ENCODE measurements at places on chromosomes 6 and 20.
A peak's percentile ranks its signal among the peaks of the same experiment; 100 is the strongest.

- DNase-seq = no peak
Measured at GRCh38 chr6:168417679-168418557, 23.1 kb upstream of the SMOC2 start.

- DNase-seq = no peak
Measured at GRCh38 chr20:37229357-37229756, 32.3 kb downstream of the GHRH start.

DNA sequence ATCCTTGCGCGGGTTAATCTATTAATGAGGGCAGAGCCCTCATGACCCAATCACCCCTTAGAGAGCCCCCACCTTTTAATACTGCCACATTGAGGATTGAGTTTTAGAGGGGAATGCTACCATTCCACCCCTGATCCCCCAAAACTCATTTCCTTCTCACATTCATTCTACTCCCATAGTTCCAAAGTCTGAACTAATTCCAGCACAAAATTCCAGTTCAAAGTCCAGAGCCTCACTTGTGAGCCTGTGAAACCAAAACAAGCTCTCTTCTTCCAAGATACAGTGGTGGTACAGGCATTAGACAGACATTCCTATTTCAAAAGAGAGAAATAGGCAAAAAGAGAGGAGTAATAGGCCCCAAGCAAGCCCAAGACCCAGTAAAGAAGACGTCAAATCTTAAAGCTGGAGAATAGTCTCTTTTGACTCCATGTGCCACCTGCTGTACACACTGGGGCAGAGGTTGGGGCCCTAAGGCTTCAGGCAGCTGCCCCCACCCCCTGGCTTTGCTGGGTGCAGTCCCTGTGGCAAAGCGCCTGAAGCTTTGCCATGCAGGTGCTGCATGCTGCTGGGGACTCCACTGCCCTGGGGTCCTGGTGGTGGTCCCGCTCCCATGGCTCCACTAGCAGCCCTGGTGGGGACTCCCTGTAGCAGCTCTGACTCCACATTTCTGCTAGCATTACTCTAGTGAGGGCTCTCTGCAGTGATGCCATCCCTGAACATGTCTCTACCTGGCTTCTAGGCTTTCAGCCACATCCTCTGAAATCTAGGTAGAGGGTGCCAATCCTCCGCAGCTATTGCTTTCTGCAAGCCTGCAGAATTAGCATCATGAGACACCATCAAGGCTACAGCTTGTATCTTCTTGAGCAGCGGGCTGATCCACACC lies 41.3 kb downstream of the RSPH3 start:
- peak; percentile 38 for DNase-seq

DNA sequence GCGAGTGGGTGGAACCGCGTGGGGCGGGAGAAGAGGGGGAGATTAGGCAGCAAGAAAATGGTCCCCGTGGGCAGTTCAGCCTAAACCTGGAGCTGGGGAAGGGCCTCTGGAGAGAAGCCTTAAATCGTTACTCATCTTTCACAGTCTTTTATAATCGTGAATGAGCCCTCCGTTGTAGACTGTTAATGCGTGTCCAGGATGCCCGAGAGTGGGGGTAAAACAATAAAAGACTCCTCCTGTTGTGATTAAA lies 11.0 kb upstream of the ELOVL5 start:
- no peak for DNase-seq

DNA sequence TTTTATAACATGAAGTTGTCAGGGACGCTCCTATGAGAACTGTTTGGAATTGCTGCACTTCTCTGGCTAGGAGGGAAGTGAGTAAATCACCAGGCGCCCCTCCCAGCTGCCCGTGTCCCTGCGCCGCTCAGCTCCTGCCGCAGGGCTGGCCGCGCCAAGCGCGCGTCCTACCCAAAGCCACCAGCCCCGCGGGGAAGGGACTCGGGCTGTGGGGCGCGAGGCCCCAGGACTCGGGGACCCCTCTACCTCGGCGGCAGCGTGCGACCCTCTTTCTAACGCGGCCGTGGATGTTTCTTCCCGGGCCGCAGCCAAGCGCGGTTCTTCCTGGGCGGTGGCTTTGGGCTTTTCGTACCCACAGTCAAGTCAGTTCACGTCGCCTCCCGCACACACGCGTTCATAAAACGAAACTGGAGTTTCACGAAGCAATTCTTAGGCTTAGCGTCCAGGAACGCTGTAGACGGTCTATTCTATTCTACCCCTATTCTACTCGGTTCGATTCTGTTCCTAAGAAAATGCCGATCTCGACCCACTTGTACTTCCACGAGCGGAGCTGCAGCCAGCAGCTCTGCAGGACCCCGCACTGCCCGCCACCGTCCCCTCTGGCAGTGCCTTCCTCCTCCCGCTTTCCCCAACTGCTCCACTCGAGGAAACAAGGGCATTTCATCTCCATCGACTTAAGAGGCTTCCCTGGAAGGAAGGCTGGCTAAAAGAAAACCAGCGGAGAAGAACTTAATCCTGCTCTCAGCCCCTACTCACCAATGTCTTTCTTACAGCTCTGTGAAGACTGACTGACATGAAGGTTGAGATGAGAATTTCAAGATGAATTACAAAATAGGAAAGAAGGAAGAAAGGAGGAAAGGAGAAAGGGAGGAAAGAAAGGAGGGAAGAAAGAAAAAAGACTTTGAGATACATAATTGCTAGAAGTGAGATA lies 15.4 kb downstream of the FOXC1 start:
- no peak for DNase-seq

DNA sequence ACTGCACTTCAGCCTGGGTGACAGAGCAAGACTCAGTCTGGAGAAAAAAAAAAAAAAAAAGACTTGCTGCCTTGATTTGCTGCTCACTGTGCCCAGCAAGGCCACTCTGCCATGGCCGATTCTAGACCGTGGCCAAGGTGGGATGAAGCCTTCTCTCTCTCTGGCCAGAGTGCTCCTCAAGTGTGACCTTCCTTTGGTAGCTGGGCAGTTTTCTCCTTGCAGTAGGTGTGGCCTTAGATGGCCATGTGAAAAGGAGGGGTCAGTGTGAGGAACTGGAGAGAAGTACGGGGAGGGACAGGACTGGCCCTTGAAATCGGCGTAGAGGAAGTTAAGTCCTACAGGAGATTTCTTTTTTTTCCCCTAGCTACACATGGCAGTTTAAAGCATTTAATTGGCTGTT lies 272.0 kb downstream of the ARID1B start:
- DNase-seq = no peak

- no peak for DNase-seq
Measured at GRCh38 chr6:138293428-138294395, 75.4 kb upstream of the PBOV1 start.

GRCh38 chr20:56392881-56393482 lies 537 bp downstream of the CSTF1 start:
- no peak for DNase-seq

DNA sequence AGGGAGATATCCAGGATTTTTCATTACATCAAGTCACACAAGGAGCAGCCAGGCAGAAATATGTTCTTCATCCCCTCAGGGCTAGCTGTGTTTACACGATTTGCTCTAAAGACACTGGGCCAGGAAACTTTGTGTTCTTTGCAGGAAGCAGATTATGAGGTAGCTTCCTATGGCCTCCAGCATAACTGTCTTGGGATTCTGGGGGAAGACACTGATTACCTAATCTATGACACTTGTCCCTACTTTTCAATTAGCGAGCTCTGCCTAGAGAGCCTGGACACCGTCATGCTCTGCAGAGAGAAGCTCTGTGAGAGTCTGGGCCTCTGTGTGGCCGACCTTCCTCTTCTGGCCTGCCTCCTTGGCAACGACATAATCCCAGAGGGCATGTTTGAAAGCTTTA lies 11.2 kb downstream of the FAM120B start:
- DNase-seq = no peak

- no peak for DNase-seq
Measured at GRCh38 chr6:128723667-128724066, 159.3 kb upstream of the LAMA2 start.

DNA sequence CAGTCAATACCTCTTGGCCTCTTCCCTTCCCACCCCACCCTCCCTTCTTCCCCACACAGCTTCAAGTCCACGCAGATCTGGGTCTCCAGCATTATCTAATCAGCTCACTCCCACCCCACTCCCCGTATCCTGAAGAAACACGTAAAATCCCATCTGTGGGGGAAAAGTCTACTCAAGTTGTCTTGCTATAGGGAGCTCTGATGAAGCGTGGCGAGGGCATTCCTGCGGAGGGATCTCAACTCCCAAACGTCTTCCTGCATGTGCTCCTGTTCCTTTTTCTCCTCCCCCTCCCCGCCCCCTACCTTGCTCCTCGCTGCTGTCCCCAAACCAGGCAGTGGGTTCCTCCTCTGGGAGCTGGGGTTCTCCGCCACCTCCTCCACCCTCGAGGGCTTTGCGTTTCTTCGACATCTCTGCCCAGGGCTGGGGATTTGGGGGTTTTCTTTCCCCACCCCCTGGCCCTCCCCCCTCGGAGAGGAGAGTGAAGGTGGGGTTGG lies 181.8 kb downstream of the TBXT start:
- no peak for DNase-seq

DNA sequence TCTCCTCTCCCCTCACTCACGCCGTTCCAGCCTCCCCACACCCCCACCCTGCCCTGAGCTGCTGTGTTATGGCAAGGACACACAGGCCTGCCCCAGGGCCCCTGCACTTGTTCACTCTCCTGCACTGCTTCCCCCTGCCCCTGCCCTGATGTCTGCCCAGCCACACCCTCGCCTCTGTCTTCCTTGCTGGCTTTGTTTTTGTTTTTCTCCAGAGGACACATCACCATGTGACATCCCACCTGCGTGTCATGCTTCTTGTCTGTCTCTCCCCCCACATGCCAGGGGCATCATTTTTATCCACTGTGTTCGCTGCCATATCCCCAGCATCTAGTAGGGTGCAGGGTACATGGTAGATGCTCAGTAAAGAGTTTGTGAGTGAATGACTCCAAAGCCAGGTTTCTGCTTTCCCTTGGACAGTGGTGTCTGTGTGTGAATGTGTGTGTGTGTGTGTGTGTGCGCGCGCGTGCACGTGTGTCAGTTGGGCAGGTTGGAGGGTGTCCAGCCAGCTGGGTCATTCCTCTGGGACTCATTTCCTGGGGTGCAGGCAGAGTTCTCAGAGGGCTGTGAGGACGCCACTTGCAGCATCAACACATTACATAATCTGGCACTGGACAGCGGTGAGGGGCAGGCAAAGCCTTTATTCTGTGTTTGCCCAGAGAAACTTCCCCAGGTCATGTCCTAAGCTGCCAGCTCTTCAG lies 60.6 kb downstream of the STK35 start:
- DNase-seq = no peak

- no peak for DNase-seq
Measured at GRCh38 chr6:57313711-57314471, 3.5 kb upstream of the PRIM2 start.

DNA sequence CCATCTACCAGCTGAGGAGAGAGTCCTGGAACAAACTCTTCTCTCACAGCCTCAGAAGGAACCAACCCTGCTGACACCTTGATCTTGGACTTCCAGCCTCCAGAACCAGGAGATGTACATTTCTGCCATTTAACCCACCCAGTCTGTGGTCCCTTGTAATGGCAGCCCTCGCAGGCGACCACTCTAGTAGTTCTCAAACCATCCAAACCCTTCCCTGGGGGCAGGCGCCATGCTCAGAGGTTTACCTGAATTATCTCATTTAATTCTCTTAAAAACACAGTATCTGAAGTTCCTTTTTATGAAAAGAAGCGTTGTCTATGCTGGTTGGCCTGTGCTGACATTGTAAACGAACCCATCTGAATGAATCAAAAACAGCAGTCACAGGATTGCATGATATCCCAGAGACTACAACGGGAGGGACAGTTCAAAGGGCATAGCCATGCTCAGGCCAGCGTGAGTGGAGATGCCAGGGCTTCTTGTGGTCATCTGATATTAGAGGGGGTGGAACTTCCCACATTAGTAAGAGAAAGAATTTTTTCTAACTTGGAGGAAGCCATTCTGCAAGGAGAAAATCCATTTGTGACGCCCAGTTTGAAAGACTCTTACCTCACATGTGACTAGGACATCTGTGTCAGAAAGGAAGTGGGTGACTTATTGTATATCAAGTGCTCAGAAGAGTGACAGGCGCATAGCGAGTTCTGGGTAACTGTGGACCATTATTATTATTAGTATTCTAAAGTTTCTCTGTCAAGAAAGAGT lies 17.2 kb upstream of the TAGAP start:
- DNase-seq = peak; percentile 53

DNA sequence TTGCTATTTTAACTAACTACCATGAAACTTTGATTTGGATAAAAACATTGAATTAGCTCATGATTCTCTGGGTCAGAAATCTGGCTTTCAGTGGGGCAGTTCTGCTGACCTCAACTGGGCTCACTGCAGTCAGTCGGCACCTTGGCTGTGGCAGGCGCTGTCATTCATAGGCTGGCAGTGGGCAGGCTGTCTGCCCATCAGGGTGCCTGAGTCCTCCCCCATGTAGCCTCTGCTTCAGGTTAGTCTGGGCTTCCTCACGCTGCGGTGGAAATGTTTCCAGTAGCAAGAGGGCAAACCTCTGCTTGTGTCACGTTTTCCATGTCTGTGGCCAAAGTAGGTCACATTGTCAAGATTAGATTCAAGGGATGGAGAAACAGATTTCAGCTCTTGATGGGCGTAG lies 251.0 kb upstream of the TCF21 start:
- no peak for DNase-seq

DNA sequence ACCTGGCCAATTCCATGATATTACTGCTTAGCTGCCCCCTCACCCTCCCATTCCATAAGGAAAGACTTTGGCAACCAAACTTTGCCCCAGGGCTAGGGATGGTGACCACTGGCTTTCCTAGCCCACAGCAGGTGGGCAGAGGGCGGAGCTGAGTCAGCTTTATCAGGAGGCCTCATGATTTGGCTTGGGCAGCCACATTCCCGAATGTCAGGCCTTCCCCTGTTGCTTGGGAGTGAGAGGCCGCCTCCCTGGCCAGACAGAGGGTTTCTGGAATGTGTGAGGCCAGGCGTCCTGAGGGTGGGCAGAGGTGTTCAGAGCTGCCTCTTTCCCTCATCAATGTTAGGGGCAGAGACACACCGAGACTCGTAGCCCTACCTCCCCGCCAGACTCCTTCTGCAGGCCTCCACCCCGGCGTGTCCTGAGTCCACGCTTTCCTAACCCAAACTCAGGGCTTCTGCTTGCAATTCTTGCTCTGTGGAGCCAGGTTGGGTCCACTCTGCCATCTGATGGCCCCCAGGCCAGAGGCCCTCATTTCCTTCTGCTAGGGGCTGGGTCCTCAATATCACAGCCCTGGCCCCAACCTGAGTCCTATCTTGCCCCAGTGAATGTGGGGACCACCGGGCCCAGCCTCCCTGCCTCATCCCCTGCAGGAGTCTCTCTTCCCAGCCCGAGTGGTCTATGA lies 19.3 kb downstream of the UQCC2 start:
- no peak for DNase-seq

GRCh38 chr6:28105245-28105639 lies 19.2 kb upstream of the ZSCAN16 start:
- DNase-seq = no peak

- peak; percentile 40 for DNase-seq
Measured at GRCh38 chr20:63898882-63899558, 4.1 kb downstream of the DNAJC5 start.

DNA sequence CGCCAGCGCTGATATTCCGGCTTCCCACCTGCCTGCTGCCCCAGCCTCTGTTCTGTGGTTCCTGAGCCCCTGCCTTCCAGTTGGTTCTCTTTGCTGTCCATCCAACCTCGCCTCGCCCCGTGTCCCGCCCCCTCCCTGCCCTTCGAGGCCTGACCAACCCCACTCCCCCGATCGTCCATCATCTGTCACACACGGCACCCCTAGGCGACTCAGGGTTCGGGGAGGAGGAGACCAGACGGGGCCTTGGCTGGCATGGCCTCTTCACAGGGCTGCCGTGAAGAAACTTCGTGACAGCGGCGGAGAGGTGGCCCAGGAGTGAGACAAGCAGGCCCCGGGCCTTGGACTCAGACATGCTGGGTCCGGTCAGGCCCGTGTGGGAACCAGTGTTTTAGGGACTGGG lies 226.1 kb downstream of the QKI start:
- DNase-seq = no peak

- no peak for DNase-seq
Measured at GRCh38 chr20:19493794-19494495, 264.1 kb upstream of the RIN2 start.

Data from CD4-positive, alpha-beta T cell treated with Interleukin-17A for 4 hours (primary cell).